ENCODE measurements at places on chromosomes 5 and 9.

GRCh38 chr5:82821846-82822633, 255.2 kb downstream of the TMEM167A start:
- DNase-seq, result no peak

DNA sequence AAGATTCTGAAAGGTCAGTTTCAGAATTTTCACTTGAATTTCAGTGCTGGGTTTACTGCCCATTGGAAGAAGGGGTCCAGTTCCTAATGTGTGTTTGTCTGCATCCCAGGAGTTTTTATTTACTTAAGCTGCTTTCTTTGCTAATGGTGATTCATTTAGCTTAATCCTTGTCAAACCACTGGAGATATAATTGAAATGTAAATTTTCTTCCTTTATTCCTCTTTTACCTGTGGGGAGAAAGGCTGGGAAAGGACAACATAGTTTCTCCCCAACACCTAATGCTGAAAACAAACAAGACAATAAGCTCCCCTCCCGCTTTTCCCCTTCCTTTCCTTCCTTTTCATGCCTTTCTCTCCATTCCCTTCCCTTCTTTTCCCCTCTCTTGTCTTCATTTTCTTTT, 185.8 kb downstream of the KCTD16 start:
- no peak for DNase-seq

- no peak for DNase-seq
Measured at GRCh38 chr9:20030671-20031070, 241.8 kb upstream of the SLC24A2 start.

- DNase-seq, result no peak
Measured at GRCh38 chr5:148385094-148385493, 1.3 kb downstream of the FBXO38 start.

DNA sequence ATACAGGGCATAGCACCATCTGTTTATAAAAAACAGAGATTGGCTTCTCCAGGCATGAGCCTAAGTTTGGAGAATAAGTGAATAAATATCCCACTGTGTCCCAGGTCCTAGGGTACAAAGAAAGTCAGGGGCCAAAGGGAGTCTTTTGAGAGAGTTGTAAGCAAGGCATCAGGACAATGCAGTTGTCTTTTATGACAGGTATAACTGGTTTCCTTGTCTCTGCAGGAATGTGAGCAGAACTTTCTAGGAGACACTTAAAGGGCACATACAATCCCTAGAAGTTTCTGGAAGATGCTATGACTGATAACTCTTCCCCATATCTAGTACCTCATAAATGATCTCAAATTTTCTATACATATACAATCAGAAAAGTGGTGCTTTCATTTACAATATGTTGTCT, 245.6 kb upstream of the RGMB start:
- no peak for DNase-seq

GRCh38 chr5:151663617-151664293, 23.0 kb downstream of the SPARC start:
- DNase-seq, result no peak

- no peak for DNase-seq
Measured at GRCh38 chr5:154811239-154811638, 39.2 kb downstream of the FAXDC2 start.

- no peak for DNase-seq
Measured at GRCh38 chr9:7342229-7342628, 457.3 kb downstream of the DMAC1 start.

- DNase-seq, result no peak
Measured at GRCh38 chr5:59745415-59745863, 148.1 kb downstream of the PDE4D start.

GRCh38 chr9:75939536-75940111, 49.2 kb downstream of the PCSK5 start:
- DNase-seq, result no peak

GRCh38 chr9:77759391-77759790, 111.3 kb upstream of the GNA14 start:
- DNase-seq, result no peak

GRCh38 chr9:94068257-94068656, 16.0 kb upstream of the PTPDC1 start:
- no peak for DNase-seq

- no peak for DNase-seq
Measured at GRCh38 chr5:137142764-137143605, 356.1 kb downstream of the SPOCK1 start.

- no peak for DNase-seq
Measured at GRCh38 chr9:137176302-137177182, 4.7 kb upstream of the TMEM210 start.

GRCh38 chr5:177607115-177607451, 7.2 kb downstream of the B4GALT7 start:
- no peak for DNase-seq

DNA sequence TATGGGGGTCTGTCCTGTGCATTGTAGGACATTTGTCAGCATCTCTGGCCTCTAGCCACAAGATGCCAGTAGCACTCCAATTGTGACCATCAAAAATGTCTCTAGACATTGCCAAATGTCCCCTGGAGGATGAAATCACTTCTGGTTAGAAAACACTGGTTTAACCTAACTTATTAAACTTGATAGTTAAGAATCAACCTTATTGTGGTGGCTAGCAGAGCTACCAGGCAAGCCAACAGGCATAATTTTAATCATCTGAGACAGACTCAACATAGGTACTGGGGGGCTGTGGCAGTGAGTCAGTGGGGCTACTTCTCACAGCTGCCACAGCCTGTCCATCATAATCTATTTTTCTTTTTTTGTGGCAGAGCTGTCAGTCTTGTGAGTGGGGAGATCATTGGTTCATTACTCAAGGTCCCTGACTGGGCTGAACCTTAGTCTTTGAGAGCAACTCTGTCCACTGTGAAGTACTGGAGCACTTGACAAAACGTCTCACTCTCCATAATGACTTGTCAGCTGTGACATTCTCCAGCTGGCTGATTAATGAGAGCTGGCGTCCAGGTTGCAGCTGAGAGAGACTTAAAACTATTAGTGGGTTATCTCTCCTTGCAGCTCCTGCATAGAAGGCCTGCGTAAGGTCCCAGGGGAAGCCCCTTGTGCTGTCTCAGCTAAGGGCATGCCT, 107.9 kb downstream of the DCP2 start:
- no peak for DNase-seq

GRCh38 chr5:134656690-134657089, 8.1 kb downstream of the SEC24A start:
- no peak for DNase-seq

DNA sequence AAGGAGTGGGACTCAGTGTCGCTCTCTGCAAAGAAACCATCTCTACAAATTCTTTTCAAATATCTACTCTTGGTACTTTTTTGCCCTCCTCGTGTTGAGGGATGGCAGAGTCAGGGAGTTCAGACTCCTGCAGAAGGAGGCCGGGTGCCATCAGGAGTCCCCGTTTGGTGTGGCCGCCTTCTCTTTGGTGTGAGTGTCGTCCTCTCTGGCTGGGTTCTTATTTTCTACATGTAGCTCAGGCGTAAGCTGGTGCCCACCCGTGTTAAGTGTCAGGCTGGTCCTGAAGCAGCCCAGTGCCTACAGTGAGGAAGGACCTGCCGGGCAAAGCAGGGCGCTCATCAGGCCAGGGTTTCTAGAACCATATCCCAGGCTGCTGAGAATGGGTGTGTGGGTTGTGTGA, 37.0 kb downstream of the OTULIN start:
- DNase-seq, result no peak

DNA sequence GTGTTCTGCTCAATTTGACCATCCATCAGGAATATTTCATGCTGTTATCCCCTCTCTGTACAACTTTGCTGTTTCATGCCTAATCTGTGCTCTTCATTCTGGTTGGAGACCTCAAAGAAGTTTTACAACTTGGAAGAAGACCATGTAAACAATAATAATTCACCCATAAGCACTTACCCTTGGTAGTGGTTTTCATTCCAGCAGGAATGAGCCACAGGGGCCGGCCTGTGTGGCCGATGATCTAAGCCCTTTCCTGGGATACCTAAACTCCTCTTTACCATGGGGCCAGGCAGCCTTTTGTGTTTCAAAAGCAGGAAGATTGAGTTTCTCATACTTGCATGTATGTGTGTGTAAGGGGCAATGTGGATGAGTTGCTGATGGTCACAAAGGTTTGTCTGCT, 165.0 kb downstream of the FGF1 start:
- DNase-seq, result no peak

DNA sequence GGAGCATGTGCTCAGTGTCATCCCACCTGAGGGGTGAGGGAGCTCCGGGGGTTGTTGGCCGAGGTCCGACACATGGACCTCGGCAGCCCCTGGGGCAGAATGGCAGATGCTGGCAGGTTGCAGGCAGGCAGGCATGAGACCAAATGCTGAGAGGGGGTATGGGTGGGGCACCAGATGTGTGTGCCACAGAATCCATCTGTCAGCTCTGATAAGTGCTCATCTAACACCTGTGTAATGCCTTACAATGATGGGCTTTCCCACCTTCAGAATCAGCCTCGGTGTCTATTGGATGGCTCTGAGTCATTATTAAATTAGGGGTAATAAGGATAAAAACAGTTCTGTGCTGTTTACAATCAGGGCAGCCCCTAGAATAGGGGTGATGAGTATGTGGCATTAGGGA, 73.1 kb upstream of the SAP30L start:
- no peak for DNase-seq

DNA sequence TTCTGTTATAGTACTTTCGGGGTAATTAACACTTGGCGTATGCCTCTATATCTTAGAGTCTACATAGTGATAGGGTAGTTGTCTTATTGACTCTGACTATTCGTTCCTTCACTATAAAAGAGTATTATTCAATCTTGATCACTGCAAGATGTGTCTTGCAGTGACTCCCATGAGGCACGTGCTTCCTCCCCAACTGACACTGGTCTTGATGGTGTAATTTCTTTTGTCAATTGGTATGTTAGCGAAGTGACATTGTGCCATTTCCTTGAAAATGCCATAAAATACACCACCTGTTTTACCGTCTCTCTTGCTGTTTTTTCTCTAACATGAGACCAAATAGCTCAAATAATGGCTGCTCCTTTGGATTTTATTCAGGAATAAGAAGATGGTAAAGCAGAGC, 1314.1 kb upstream of the CDH6 start:
- no peak for DNase-seq

- no peak for DNase-seq
Measured at GRCh38 chr5:149559706-149560105, 8.5 kb upstream of the CSNK1A1 start.

Measured in stimulated activated CD4-positive, alpha-beta T cell treated with anti-CD3 and anti-CD28 coated beads, Interleukin-1b, Interleukin-23, amount 100 ng/mL, for 1 hour (primary cell).